CD4-positive, alpha-beta T cell treated with Interleukin-6 for 4 hours (primary cell): ENCODE measurements at places on chromosomes 11 and 22.

DNA sequence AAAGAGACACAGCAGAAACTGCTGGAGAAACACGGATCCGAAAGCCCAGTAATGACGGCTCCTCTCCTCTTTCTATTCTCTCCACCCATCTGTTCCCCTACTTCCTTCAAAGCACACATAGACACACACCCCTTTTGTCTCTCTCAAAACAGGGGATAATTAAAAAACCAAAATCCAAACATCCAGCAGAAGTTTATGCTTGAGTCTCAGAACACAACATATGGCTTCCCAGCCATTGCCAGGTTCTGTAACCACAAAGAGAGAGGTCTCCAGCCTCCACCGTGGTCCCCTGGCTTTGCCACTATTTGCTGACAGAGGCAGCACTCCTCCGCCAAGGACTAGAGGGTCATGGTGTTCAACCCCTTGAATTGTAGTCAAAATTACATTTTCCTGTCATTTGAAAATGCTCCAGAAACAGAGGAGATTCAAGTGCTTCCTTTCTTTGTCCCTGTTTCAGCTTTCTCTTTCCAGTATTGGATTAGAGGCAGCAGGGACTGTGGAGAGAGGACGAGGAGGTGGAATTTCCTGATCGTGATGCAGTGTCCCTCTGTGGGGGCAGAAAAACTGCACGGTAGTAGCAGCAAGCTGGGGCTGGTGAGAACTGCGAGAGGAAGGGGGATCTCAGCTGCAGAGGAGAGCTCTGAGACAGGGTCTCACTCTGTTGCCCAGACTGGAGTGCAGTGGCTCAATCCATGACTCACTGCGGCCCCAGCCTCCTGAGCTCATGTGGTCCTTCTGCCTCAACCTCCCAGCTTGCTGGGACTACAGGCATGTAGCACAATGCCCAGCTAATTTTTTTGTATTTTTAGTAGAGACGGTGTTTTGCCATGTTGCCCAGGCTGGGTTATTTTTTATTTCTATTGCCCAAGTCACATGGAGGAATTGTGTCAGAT is 60.3 kb downstream of the UBASH3B start:
- DNase-seq: no peak

- peak; percentile 88 for DNase-seq
Measured at GRCh38 chr11:75204685-75205563, 35.6 kb upstream of the TPBGL start.

DNA sequence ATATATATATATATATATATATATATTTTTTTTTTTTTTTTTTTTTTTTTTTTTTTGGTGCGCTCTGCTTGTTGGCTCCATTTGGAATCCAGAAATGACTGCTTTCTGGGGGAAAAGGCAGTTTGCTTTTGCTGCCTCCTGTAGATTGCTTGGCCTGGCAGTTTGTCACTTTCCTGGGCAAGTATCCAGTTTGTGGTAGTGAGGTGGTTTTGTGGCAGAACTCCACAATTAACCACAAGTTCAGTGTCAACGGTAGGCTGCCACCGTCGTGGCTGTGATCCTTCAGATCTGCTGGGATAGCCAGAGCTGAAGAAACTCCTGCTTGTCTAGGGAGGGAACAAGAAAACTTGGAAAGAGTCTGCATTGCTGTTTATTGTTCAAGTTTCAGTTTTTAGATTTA is 5.0 kb upstream of the PDE3B start:
- peak; percentile 43 for DNase-seq

- DNase-seq: no peak
Measured at GRCh38 chr11:63494975-63495374, 4.0 kb upstream of the PLAAT5 start.

- peak; percentile 10 for DNase-seq
Measured at GRCh38 chr11:34449013-34449412, 10.3 kb downstream of the CAT start.

- DNase-seq: no peak
Measured at GRCh38 chr22:45503050-45503815, 550 bp downstream of the FBLN1 start.

- peak; percentile 82 for DNase-seq
Measured at GRCh38 chr11:6402561-6402981, 12.3 kb downstream of the SMPD1 start.

DNA sequence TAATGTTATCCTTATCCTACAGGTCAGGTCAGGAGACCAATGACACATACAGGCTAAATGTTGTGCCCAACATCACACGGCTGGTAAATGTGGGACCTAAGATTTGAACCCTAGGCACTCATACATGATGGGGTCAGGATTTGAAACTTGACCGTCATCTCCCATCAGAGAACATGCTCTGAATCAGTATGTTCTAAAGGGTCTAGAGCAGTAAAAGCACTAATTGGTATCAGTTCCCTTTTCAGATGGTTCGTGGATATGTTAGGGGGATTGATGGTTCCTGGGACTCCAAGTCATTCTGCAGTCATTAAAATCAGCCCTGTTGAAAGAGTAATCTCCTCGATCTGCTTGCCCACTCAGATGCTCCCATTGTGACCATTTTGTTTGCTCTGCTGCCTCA is 65.5 kb downstream of the BMAL1 start:
- DNase-seq: no peak

- no peak for DNase-seq
Measured at GRCh38 chr22:23478175-23478574, 101.9 kb downstream of the IGLL1 start.

DNA sequence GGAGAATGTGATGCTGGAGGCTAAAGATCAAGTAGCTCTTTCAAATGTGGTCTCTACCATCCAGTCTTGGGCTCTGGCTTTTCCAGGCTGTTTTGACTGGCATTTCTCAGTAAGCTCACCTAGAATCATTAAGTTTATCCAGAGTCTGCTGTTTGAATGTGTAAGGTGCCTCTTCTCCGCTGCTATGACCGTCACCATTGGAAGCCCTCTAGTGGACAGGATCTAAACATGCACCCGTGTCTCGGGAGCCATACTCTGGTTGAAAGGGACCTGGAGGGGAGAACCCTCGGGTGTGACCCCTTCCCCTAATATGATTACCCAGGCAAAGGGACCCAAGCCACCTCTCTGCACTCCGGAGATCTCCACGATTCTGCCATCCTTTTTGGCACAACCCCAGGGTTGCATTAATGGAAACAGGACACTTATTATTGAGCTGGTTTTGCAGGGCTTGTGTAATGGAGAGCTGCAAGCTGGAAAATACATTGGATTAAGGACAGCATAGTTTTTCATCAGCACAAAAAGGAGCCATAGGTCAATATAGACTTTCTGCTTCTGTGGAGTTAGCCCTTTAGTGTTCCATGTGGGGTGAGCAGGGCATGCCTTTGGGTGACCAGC is 191.0 kb upstream of the LARGE1 start:
- DNase-seq: no peak

DNA sequence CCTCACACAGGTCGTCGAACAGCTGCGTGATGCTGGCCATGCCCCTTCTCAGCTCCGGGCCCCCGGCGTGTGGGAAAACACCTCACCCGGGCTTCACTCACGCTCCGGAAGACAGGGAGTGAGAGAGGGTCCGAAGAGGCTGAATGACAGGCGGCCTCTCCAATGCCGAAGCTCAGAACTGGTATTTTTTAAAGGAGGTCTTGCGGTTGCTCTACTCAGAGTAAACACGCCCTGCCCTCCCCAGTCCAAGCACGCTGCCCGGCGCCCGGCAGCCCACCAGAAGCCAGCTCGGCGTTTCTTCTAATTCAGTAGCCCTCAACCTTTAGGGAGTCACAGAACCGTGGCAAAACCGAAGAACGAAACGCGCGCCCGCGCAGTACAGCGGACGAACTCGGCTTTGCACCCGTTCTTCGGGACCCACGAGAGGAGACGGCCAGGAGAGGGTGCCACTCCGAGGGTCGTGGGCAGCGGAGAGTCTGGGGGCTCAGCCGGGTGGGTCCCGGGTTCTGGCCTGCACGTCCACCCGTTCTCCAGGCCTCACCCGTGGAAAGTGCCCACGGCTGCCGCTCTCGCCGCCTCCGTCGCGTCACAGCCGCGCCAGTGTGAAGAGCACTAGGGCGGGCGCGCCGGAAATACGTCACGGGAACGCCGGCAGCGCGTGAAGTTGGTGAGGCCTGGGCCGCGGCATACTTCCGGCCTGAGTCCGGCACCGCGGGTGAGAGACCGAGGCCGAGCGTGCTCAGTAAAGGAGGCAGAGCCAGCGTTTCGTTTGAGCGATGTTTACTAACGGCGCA is at the start of gene TUBGCP6:
Gene TUBGCP6, minus strand, starts transcription at position 604 of the 794 bp plus-strand sequence. Its CDS starts 564 bp downstream, at position 40.
- DNase-seq: peak; percentile 95

DNA sequence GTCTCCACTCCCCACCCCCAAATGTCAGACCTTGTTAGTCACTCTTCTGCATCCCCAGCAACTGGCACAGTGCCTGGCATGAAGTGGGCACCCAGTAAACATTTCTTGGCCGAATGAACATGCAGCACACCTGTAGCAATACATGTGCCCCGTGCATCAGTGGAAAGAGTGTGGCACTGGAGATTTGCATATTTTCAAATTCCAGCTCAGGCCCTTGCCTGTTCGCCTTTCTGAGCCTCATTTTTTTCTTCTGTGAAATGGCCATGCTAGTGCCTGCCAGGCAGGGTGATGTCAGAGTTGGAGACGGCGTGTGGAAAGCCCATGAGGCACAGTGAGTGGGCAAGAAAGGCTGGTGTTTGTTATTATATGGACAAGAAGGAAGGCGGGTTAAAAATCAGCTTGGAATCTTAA is 38.7 kb downstream of the CD82 start:
- DNase-seq: no peak

- DNase-seq: peak; percentile 33
Measured at GRCh38 chr11:35006389-35007128, 90.1 kb downstream of the PDHX start.

DNA sequence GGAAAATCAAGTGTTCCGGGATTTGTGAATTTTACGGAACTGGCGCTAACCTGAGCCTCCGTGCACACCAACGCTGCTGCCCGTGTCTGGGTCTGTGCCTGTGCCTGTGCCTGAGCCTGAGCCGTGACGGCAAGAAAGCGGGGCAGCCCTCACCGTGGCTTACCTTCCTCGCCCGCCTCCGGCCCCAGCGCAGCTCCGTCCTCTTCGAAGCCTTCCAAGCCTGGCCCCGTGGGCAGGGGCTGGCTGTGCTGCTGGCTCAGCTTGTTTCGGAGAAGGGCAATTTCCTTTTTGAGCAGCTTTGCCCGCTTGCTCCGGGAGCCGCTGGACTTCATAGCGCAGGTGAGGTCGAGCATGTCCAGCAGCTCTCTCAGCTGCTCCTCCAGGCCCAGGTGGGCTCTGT is 33.8 kb downstream of the BRD1 start:
- DNase-seq: no peak

GRCh38 chr22:23408321-23408720 is 171.8 kb downstream of the IGLL1 start:
- DNase-seq: no peak

- DNase-seq: no peak
Measured at GRCh38 chr11:111445586-111445985, 66.5 kb upstream of the POU2AF1 start.

GRCh38 chr11:44324749-44325525 is 15.0 kb upstream of the ALX4 start:
- DNase-seq: no peak

- DNase-seq: no peak
Measured at GRCh38 chr22:29816980-29817379, 21.1 kb downstream of the ASCC2 start.

- no peak for DNase-seq
Measured at GRCh38 chr11:134022748-134023147, 46.1 kb upstream of the JAM3 start.

DNA sequence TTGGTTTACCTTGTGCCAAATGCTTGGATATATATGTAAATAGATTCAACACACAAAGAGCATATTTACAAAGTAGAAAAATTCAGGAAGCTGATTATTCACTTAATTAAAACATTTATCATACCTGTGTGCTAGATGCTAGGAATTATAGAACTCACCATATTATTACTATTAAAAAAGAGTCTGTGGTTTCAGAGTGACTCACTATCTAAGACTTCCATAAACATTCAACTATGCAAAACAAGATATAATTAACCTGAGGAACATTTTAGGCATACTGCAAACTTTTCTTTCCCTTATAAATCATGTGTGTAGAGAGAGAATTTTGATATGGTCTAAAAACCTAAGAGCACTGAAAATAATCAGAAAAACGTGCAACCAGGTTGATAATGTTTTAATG is 27.3 kb downstream of the CTSC start:
- DNase-seq: no peak

DNA sequence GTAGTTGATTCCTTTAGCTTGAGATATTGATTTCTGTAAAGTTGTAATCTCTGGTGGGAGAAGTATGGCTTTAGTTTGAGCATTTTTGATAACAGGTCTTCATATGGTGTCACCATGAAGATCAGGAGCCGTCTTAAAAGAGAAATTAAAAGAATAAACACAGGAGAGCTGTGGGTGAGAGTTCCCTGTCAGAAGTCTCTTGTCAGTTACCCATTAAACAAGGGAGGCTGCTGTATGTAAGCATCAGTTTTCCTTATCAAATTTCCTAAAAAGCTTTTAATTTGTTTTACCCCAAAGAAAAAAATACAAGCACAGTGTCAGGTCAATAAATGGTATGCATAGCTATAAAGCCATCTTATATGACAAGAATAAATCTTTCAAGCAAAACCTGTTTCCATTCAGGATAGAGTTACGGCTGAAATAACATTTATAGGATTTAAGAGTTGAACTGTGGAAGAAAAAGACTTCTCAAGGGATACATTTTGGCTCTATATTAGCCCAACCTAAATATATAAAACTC is 767.5 kb downstream of the JRKL start:
- no peak for DNase-seq

DNA sequence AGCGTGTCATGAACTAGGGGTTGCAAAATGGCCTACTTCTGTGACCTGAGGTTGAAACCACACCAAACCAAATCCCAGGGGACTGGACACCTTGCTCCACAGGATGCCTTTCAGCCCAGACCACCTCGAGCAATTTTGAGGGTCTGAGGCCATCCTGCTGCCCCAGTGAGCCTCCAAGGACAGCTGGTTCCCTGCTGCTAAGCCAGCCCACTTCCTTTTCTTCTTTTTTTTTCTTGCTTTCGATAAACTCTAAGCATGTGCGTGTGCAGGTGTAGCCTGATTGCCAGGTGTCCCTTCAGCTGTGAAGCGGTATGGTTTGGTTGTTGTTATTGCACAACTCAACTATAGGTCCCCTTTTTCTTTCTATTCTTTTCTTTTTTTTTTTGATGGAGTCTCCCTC is 2.7 kb downstream of the CRYBB1 start:
- DNase-seq: no peak

GRCh38 chr11:60933416-60934123 is 9.3 kb downstream of the TMEM132A start:
- no peak for DNase-seq

DNA sequence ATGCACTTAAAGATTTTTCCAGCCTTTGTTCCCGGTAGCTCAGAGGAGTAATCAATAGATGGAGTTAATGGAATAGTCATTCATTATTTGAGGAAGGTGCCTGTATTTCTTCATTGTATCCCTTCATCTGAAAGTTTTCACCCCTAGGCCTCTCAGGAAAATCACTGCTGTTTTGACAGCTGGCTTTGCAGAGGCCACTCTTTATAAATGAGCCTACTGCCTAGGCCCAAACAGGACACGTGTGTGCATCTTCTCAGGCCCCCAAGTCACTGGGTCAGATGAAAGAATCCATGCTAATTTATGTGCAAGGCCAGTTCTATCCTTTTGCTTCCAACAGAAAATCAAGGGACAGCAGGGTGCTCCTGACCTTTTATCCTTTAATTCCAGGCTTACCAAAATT is 76.8 kb downstream of the MPPED2 start:
- DNase-seq: no peak

- no peak for DNase-seq
Measured at GRCh38 chr22:42930810-42931420, 73.8 kb upstream of the ARFGAP3 start.
